ENCODE measurements at places on chromosomes 3 and 15. TPM values are rescaled to one million over a fixed set of nuclear protein-coding genes. Genes with fewer than 3 reads are reported as not detected.

The CCR5 gene
- not detected for total RNA-seq

The KCNAB1 gene
- total RNA-seq = 0.40 TPM

The DLEC1 gene
- 0.14 TPM for total RNA-seq

The CASR gene
- not detected for total RNA-seq

The P3H2 gene
- total RNA-seq = 0.79 TPM

The SCN5A gene
- total RNA-seq = 23.7 TPM

The ANKRD63 gene
- total RNA-seq = 0.22 TPM

The NPAP1 gene
- total RNA-seq = not detected

The ARL6 gene
- total RNA-seq = 10.8 TPM

The MAGI1 gene
- 34.3 TPM for total RNA-seq

The CRABP1 gene
- total RNA-seq = not detected

All from thoracic aorta endothelial cell (primary cell).